ENCODE measurements at places on chromosomes 2 and 18.

- no peak for DNase-seq
Observed at GRCh38 chr2:9831670-9832069, 11.6 kb upstream of the TAF1B start.

GRCh38 chr2:146748046-146748445 is 1096.8 kb upstream of the ACVR2A start:
- no peak for DNase-seq

DNA sequence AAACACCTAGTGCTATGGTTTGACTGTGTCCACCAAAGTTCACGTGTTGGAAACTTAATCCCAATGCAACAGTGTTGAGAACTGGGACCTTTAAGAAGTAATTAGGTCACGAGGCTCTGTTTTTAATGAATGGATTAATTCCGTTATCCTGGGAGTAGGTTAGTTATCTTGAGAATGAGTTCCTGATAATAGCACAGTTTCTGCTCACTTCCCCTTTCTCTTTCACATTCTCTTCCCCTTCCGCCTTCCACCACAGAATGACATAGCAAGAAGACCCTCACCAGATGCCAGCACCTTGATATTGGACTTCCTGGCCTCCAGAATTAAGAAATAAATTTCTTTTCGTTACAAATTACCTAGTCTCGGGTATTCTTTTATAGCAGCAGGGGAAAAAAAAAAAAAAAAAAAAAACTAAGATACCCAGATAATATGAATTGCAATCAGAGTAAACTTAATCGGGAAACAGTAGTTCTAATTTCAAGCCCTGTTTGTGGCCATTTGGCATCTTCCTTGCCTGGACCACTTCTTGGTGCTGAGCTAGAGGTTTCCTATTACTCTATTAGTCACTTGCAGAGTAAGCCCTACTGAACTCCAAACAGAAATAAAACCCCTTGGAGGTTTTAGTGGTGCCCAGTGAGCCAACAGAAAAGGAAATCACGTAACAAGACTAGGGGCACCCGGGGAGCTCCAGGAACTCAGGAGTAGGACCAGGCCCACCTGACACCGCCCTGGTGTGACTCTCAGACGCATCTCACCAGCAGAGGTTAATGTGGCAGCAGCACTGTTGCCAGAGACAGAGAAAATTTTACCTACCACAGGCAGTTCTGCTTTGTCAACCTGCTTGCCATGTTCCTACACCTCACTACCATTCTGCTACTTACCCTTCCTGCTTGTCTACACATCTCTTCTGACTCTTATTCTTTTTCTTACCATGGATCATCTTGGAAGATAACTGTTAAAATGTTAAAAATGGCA is 147.6 kb upstream of the CAB39 start:
- no peak for DNase-seq

- DNase-seq, result no peak
Observed at GRCh38 chr18:13551841-13552733, 174.3 kb downstream of the FAM210A start.

DNA sequence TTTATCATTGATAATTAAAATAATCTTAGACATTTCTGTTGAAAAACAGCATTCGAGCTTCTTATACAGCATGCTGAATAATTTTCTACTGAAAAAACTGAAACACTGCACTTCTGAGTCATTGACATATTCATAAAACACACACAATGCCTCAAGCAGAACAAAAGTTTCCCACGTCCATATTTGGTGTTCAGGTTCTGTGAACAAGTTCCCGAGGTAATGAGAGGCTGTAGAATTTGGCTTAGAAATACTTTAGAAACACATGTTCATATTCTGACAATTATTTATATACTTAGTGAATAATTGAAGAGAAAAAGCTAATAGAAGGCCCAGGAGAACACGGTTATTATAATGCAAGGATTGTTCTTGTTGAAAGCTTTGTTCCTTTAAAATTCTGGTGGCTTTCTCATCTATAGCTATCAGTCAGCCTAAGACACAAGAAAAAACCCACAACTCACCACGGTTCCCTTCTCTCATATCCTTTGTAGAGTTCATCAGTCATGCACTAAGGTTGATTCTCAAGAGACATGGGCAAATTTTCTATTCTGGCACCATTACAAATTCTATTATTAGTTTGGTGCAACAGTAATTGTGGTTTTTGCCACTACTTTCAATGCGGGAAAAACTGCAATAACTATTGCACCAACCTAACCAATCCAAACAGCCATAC is 194.4 kb downstream of the TMX3 start:
- peak; percentile 66 for DNase-seq

- no peak for DNase-seq
Observed at GRCh38 chr2:241129086-241129871, 20.0 kb downstream of the PASK start.

DNA sequence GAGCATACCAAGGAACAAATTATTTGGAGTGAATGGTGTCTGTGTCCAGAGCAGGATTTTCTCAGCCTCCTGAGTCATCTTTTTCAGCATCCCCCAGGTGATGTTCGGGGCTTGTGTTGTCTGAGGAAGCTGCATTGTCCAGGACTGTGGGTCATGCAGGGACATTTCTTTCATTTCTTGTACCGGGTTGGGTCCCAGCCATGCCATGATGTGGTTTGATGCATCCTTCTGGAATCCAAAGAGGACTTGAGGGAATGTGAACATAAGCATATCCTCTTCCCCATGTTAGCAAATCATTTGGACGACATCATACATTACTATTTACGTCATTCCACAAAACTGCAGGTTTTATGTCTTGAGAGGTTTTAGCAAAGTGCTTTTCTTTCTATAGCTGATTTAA is 797.8 kb downstream of the CCDC85A start:
- no peak for DNase-seq

GRCh38 chr2:84212611-84213314 is 246.3 kb downstream of the SUCLG1 start:
- DNase-seq, result no peak

DNA sequence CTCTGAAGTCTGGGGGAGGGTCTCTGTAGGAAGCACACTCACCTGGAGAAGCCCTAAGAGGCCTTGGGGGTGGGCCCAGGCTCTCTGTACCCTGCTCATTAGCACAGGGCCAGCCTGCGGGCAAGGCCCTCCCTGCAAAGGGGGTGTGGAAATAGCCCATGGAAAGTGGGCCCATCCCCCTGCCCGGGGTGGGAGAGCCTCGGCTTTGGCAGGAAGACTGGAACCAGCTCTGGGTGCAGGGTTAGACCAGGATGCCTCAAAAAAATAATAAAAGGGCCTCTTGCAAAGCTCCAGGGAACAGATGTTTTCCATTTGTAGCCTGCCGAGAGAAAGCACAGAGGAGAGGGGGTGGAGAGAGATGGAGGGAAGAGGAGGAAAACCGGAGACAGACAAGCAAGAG is 98.7 kb downstream of the STPG4 start:
- peak; percentile 79 for DNase-seq

- no peak for DNase-seq
Observed at GRCh38 chr2:226578373-226578772, 221.2 kb downstream of the IRS1 start.

DNA sequence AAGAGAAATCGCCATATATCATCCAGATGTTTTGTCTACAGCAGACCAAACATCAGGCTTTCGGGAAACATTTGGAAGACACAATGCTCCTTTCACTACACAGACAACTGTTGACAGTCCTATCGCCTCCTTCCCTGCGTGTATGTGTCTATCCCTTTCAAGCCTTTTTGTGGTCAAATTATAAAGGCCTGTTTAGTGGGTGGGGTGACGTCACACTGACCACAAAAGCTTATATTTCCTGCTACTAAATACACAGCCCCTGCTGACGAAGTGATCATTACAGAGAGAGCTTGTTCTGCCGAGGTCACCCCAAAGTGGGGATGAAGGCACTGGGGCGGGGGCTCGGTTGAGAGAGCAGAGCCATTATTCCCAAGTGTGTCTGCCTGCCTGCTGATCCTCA is 302.7 kb upstream of the TNP1 start:
- DNase-seq, result peak; percentile 69

- DNase-seq, result no peak
Observed at GRCh38 chr2:163859951-163860350, 124.1 kb upstream of the FIGN start.

DNA sequence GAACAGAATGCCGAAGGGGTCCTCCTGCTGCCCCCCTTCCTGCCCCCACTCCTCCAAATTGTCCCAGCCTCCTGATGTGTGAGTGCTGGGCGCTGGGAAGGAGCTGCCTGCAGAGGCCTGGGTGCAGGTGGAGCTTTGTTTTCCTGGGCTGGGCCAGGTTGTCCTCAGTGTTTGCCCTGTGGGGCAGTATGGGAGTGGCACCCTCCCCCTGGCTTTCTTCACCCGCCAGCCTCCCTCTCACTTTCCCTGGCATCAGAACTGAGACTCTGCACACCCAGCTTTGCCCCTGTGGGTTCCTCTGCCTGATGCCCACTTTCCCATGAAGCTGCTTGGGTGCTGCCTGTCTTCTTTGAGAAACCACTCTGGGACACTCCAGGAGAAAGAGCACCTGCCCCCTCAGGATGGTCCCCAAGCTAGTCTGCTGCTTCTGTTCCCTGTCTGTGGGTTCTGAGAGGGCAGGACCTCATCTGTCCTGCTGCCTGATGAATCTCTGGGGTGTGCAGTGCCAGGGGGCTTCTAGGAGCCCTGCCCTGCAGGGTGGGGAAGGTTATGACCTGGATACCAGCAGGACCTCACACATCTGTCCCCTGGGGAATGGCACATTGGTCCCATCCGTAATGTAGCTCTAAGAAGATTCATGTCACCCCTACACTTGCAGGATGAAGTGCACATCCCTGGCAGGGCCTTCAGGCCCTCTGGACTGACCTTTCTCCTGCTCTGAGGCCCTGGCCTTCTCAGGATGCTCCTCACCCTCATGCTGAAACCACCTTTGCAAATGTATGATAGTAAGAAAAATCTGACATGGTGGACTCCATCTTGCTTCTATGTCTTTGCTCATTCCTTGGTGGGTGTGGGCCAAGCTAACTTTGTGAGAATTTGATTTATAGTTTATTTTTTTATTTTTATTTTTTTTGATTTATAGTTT is 146.8 kb upstream of the HS6ST1 start:
- DNase-seq, result no peak

GRCh38 chr2:157420771-157421323 is 23.0 kb downstream of the CYTIP start:
- peak; percentile 41 for DNase-seq

GRCh38 chr2:70574109-70574508 is 20.5 kb upstream of the TGFA start:
- no peak for DNase-seq

DNA sequence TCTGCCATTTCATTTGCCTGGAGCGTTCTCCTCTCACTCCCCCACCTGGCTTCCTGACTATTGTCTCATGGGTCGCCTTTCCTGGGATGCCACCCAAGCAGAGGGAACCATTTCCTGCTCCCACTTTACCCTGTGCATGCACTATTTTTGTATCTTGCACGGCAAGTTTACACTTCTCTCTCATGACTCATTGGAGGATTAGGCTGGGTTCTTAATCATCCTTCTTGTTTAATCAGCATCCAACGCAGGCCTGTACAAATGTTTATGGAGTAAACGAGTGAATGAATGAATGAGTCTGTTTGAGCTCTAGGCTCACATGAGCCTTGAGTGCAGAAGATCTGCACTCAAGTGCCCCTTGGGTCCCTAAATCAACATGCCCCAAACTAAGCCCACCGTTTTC is 3.8 kb upstream of the ARHGAP25 start:
- peak; percentile 10 for DNase-seq

DNA sequence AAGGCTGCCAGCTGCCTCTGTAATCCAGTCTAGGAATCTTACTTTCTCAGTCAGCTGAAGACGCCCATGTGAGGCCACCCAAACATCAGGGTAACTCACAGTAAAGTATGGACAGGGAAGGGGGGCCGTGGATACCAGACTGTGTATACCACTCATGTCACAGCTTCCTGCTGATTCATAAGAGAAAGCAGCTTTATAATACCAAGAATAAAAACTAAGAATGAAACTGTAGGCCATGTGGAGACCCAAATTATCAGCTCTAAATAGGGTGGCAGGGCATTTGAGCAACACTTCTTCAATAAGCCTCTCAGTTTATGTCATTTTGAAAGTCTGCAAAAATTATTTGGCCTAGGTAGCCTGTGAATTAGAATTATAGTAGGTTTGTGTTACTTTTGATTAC is 115.0 kb upstream of the CDCA7 start:
- no peak for DNase-seq

DNA sequence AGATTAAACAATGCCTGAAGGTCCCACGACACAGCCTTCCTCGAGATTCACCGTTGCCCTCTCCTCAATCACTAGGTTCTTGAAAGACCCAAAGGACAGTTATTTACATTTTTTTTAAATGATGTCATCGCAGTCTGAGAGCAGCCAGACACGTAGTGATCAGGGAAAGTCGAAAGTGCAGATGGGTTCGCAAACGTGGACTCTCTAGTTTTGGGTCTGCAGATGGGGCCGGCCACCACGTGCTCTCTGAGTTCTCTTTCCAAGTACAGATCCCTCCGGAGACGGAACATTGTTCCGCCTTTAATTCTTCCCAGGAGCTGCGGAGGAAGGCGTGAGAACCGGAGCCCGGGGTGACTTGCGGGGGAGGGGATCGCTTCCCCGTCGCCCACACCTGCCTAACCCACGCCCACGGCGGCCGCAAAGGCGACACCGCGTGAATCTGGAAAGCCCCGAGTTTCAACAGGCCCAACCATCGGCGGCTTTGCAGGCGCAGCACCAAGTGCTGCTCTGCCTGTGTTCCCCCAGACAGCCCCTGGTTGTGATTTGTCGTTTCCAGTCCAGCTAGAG is 54.3 kb downstream of the PKDCC start:
- peak; percentile 77 for DNase-seq
